Heart left ventricle (tissue), 16 donors: ENCODE measurements at places on chromosomes 16 and 17. TPM values are rescaled to one million over a fixed set of nuclear protein-coding genes. Genes with fewer than 3 reads are reported as not detected.

SERPINF2 gene
- 0.82 TPM for total RNA-seq

DNA sequence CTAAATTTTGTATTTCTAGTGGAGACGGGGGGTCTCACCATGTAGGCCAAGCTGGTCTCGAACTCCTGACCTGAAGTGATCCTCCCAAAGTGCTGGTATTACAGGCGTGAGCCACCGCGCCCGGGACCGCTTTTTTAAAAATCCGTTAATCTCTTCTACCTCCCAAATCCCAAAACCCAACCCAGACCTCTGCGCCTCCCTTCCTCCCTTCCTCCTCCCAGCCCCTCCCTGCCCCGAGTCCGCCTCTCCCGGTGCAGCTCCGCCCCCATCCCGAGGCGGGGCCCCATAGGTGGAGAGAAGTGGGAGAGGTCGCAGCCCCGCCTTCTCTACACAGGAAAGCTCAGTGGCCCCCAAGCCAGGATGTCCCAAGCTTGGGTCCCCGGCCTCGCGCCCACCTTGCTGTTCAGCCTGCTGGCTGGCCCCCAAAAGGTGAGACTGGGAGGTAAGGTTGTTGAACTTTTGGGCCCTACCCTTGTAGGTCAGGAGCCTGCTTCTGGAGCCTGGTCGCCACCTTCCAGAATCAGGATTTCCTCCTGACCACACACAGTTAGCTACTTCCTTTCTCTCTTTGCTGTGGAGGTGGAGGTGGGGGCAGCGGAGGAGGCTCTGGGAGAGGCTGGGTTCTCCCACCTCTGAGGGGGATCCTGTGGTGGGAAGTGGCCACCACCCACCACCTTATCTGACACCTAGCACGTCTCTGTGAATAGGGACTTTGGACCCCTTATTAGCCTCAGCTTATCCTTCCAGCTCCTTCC lies at the start of gene TMEM92:
Gene TMEM92, plus strand, starts transcription at position 325 of the 755 bp plus-strand sequence. Its CDS starts 36 bp downstream, at position 361.
- H3K36me3 ChIP-seq, result no peaks in the 10 kb centered on the region
- H3K4me1 ChIP-seq, result no peaks in the 10 kb centered on the region
- H3K27me3 ChIP-seq, result peaks cover 12% of the 10 kb centered on the region
- no peak for DNase-seq

DNA sequence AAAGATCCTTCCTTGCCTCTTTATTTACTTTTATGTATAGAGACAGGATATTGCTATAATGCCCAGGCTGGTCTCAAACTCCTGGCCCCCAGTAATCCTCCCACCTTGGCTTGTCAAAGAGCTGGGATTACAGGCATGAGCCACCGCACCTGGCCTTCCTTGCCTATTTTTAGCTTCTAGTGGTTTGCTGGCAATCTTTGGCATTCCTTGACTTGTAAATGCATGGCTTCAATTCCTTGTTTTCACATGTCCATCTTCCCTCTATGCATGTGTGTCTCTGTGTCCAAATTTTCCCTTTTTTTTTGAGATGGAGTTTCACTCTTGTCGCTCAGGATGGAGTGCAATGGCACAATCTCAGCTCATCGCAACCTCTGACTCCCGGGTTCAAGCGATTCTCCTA lies 22.5 kb downstream of the HEXIM2 start:
- DNase-seq, result no peak
- no peak overlapping the region for H3K4me3 ChIP-seq
- no peaks in the 10 kb centered on the region for H3K27me3 ChIP-seq
- H3K27ac ChIP-seq, result no peak overlapping the region
- H3K36me3 ChIP-seq, result no peaks in the 10 kb centered on the region
- no peaks in the 10 kb centered on the region for H3K4me1 ChIP-seq

- no peaks in the 10 kb centered on the region for H3K4me1 ChIP-seq
- no peak overlapping the region for H3K27ac ChIP-seq
- H3K4me3 ChIP-seq, result no peak overlapping the region
Measured at GRCh38 chr16:54355251-54355650, 68.7 kb upstream of the IRX3 start.

DNA sequence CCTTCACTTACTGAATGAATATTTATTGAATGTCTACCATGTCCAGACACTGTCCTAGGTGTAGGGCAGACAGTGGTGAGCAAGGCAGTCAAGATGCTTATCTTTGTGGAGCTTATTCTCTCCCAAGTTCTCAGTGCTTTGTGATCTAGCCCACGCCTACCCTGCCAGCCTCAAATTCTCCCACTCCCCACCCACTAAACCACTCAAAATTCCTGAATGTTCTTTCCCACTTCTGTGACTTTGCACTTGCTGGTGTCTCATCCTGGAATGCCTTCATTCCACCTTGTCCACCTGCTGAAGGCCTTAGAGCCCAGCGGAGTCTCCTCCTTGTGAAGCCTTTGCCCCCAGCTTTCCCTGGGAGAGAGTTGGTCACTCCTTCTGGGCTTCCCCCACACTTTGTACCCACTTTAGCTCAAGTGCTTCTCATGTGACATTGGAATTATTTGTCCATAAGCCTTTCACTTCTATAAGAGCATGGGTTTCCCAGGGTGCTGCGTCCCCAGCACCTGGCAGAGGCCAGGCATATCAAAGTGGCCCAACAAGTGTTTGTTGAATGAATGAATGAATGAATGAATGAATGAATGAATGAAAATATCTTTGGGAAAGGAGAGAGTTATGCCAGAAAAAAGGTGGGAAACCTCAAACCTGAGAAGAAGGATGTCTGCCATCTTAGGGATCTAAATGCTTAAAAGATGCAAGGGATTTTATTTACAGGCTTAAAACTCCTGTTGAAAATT lies 23.0 kb downstream of the CCDC182 start:
- DNase-seq, result no peak
- no peaks in the 10 kb centered on the region for H3K36me3 ChIP-seq
- no peaks in the 10 kb centered on the region for H3K4me1 ChIP-seq
- H3K4me3 ChIP-seq, result no peak overlapping the region
- peaks cover under 1% of the 10 kb centered on the region for H3K27me3 ChIP-seq

SPNS3 gene
- 1.1 TPM for total RNA-seq

DNA sequence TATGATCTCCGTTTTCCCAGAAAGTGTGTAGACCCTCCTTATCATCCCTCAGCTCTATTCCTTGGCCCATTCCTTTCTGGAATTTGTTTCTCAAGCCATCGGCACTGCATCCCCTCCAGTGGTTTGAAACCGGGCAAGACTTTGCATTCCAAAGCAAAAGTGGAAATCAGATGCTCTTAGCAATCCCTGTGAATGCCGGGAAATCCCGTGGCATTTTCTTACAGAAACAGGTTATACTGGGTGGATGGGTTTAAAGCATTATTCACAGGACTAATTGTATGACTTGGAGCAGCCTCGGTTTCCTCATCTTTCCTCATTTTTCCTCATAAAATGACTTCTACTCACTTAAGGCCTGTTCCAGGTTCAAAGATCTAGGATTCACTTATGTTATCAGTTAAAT lies 52.0 kb downstream of the MAP2K6 start:
- H3K36me3 ChIP-seq, result no peaks in the 10 kb centered on the region
- no peak overlapping the region for H3K27ac ChIP-seq
- no peak for DNase-seq
- no peak overlapping the region for H3K4me3 ChIP-seq

DNA sequence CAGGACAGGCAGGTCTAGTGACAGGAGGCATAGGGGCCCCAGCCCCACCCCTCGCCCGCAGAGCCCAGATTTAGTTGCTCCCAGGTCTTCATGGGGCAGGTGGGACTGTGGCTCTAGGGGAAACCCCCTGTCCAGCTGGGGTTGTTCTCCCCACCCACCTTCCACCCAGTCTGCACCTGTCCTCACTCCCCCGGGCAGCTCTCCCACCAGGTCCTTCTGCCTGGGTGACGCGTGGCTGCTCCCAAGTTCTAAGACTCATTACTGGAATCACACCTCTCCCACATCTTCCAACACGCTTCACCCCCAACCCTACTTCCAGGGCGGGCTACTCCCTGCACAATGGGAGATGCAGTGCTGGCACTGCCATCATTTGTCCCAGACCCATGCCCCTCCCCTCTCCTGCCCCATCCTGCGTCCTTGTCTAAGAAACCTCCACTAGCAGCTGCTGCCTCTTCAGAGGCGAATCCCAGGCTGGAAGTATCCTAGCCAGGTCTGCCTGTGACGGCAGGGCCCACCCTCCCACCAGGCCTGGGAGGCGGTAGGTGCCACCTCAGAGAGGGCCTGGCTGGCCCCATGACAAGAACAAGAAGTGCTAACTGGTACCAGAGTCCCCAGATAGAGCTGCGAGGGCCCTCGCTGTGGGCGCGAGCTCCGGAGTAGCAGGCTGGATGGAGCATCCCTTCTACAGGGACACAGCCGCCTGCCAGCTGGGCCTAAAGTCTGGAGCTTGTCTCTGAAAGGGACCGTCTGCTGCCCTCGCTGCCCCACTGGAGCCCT lies 22.8 kb downstream of the GRIN2C start:
- H3K27ac ChIP-seq, result no peak overlapping the region
- H3K36me3 ChIP-seq, result no peaks in the 10 kb centered on the region
- no peaks in the 10 kb centered on the region for H3K27me3 ChIP-seq

DNA sequence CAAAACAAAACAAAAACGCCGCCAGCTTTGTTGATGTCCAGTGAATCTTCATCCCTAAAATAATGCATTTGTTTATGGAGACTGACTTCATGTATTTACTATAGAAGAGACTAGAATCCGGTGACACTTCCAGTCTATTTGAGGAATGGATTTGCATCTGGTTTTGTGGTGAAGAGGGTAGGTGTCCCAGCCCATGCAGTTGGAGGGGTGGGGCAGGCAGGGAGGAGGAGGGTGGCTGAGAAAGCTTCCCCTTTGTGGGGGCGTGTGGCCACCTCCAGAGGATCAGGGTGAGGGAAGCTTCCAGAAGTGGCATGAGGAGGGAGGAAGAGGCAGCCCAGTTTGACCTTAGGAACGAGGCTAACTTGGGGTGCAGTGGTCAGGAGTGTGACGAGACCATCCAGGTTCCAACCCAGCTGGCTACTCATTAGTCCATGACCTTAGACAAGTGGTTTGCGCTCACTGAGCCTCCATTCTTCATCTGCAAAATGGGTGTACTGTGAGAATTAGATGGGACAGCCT lies 69.5 kb downstream of the CMIP start:
- H3K4me1 ChIP-seq, result peaks cover 43% of the 10 kb centered on the region
- no peak for DNase-seq
- no peaks in the 10 kb centered on the region for H3K27me3 ChIP-seq
- H3K36me3 ChIP-seq, result no peaks in the 10 kb centered on the region

TPSAB1 gene
- 14.3 TPM for total RNA-seq

SOST gene
- not detected for total RNA-seq

- peaks cover 55% of the 10 kb centered on the region for H3K4me1 ChIP-seq
- H3K27ac ChIP-seq, result peak overlapping the region; percentile 75
- H3K27me3 ChIP-seq, result peaks cover 3% of the 10 kb centered on the region
- peak; percentile 71 for DNase-seq
Measured at GRCh38 chr17:68600067-68600930, 868 bp downstream of the FAM20A start.

DNA sequence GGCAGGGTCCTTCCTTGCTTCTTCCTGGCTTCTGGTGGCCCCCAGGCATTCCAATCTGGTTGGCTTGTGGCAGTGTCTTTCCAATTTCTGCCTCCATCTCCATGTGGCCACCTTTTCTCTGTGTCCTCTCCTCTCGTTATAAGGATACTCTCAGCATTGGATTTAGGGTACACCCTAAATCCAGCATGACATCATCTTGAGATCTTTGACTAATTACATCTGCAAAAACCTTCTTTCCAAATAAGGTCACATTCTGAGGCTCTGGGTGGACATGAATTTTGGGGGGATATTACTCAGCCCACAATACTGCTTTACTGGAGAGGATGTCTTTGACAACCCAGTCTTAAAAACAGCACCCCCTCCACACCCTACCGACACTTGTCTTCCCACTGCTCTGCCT lies 18.9 kb upstream of the CFAP20 start:
- DNase-seq, result no peak
- H3K4me1 ChIP-seq, result no peaks in the 10 kb centered on the region
- no peaks in the 10 kb centered on the region for H3K36me3 ChIP-seq

DNA sequence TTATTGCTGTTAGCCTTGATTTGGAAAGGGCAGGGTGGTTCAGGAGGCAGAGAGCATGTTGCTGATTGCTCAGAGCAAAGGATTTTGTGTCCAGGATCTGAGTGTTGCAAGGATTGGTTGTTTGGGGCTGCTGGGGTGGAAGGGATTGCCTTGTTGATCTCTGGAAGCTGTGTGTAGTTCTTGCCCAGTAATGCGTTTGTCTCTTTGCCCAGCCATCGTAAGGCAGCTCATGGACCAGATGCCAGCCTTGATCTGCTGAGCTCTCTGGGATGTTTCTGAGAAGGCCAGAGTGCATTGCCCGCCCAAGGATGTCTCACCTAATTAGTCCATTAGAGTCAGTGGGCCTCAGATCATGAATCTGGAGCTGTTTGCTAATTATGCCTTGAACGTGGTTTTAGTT lies 33.6 kb downstream of the NKD1 start:
- no peaks in the 10 kb centered on the region for H3K4me1 ChIP-seq
- no peak for DNase-seq
- no peak overlapping the region for H3K27ac ChIP-seq
- H3K27me3 ChIP-seq, result no peaks in the 10 kb centered on the region
- H3K36me3 ChIP-seq, result no peaks in the 10 kb centered on the region

DNA sequence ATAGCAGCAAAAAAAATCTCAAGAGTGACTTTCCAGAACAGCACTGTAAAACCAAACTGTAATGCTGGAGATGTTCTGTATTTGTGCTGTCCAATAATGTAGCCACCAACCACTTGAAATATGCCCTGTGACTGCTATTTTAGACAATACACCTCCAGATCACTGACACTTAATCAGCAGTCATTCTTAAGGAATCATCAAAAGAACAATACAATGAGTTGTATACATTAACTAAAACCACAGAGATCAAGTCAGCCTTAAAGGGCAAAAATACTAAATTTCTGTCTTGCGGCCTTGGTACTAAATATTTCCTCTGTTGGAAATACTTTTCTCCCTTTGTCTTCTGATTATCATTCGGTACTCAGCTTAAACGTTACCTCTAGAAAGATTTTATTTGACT lies 33.6 kb upstream of the ANKFY1 start:
- DNase-seq, result no peak
- no peaks in the 10 kb centered on the region for H3K4me1 ChIP-seq
- peaks cover 11% of the 10 kb centered on the region for H3K36me3 ChIP-seq
- no peaks in the 10 kb centered on the region for H3K27me3 ChIP-seq
- H3K27ac ChIP-seq, result no peak overlapping the region

GRCh38 chr17:49756323-49757150 lies 7.4 kb downstream of the FAM117A start:
- no peak overlapping the region for H3K4me3 ChIP-seq
- H3K4me1 ChIP-seq, result peaks cover 56% of the 10 kb centered on the region
- DNase-seq, result no peak
- H3K27me3 ChIP-seq, result no peaks in the 10 kb centered on the region

FSCN2 gene
- not detected for total RNA-seq

DNA sequence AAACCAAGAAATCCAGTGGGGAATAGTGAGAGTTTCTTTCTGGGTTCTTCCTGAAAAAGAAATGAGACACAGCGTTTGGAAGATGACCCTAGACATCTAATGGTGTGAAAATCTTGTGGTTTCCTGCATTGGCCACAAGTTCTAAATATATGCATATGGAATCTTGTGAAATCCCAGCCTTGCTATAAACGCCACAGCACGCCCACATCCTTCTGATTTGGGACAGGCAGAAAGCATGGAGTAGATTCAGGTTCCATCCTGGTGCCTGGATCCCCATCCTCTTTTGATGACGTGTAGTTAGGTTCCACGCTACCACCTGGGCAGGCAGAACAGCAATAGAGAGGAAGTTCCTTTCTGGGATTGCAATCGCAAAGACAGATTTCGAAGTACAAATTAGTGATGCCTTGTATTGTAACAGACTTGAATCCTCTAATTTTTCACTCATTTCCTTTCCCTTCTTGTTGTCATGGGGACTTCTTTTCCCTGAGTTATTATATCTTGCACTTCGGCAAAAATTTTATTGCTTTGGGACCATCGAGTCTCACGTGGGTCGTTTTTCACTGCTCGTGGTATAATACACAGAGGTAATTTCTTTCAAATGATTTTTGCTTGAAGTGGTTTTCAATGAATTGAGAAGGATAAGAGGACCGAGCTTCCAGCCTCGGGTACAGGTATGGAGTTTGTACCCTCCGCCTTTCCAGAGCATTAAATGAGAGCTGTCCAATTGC lies 37.6 kb downstream of the HS3ST4 start:
- H3K27ac ChIP-seq, result no peak overlapping the region
- no peak for DNase-seq
- no peaks in the 10 kb centered on the region for H3K4me1 ChIP-seq

TRPV3 gene
- total RNA-seq, result 1.7 TPM
